Calu3 (cell line): ENCODE measurements at places on chromosomes 5 and 9.
A peak's percentile ranks its signal among the peaks of the same experiment; 100 is the strongest.

GRCh38 chr5:66963559-66963971 is 233.0 kb downstream of the CD180 start:
- peak; percentile 5 for DNase-seq

- DNase-seq, result no peak
Measured at GRCh38 chr9:129080298-129080600, 662 bp upstream of the DOLPP1 start.

DNA sequence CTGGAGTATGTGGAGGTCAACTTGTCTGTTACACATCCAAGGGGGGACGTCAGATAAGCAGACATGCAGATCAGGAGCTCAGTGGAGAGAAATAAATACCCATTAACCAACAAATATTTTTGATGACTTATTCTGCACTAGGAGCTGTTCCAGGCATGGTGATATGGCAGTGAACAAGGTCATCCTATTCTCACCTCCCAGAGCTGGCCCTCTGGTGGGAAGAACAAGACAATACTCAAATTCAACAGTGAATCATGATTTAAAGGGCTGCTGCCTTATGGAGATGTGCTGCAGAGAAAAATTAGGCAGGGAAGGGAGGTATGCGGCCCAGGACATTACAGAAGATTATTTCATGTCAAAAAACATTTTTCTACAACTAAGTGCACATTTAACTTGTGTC is 36.5 kb downstream of the SYK start:
- DNase-seq, result no peak

GRCh38 chr9:94654165-94654894 is 15.0 kb upstream of the FBP1 start:
- DNase-seq, result no peak

- DNase-seq, result peak; percentile 28
Measured at GRCh38 chr9:128554155-128554862, 1.9 kb downstream of the SPTAN1 start.

DNA sequence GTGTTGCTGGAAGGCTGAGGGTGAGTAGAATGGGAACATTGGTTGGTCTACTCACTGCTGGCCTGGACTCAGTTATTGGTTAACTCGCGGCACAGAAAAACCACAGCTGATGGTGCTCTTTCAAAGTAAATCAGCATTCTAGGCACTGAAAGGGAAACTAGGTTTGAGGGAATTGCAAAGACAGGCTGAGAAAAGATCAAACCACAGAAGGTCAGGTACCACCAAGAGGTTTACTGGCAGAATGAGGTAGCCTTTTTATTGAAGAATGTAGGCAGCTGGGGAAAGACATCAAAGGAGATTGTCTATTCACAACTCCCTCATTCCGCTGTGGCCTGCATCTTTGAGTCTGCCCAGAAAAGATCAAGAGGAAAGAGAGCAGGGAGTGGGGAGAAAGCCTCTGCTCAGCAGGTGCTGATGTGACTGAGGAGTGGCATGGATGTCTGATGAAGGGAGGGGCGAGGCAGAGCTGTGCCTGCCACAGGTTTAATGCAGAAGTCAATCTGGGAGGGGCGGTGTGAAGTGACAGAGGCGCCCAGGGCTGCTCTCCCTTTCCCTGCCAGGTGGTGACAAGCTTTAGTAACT is 255.5 kb downstream of the MAN2A1 start:
- no peak for DNase-seq

- no peak for DNase-seq
Measured at GRCh38 chr5:84301535-84301934, 83.1 kb downstream of the EDIL3 start.

GRCh38 chr9:86821006-86821845 is 126.1 kb downstream of the GAS1 start:
- DNase-seq, result no peak
